Hippocampal formation (tissue), 2 donors: ENCODE measurements at places on chromosomes 16 and 17.

GRCh38 chr17:38584350-38584925, 21.3 kb downstream of the SRCIN1 start:
- DNase-seq: no peak

GRCh38 chr17:56786989-56787482, 46.7 kb downstream of the C17orf67 start:
- DNase-seq: no peak

DNA sequence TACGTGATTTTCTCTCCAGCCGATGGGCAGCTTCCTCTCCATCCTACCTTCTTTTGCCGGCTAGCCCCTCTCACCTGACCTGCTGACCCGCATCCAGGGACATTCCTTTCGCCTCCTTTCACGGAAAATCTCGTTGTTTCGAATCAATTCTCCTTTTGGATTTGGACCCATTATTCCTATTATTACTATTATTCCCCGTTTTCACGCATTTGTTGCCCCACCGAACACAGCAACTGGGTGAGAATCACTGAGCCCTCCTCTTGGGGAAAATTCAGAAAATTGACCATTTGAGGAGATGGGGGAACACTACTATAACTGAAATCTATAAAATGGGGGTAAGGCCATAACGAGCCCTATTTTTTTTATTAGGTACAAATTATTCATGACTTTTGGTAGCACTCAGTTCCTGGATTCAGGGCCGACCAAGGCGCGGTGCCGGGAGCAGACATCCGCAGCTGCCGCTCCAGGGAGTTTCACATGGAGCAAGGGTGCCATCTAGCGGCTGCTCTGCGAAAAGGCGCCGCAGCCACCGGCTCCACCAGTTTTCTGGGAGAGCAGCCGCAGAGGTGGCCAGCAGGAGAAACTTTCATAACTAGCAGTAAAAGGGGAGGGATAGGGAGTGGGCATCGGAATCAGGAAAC, 3.3 kb upstream of the HOXB8 start:
- DNase-seq: peak; percentile 51

- DNase-seq: no peak
Measured at GRCh38 chr16:3868967-3869366, 11.5 kb downstream of the CREBBP start.

GRCh38 chr17:81912441-81913309, 1.5 kb upstream of the PCYT2 start:
- no peak for DNase-seq

DNA sequence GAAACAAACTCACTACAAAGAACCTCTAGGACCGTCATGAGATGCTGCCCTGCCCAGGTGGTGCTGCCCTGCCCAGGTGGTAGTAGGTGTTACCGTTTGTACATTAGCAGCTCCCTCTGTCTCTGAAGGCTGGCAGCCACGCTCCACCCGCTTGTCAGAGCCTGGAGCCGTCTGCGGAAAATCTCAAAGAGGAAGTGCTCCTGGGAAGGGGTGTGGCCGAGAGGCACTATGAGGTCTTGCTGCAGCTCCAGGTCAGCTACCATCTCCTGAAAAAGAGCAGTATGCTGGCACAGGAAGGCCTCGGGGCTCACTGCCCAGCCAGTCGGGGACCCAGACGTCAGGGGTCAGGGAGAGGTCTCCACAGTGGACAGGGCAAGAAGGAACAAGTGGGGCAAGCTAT, 28.3 kb downstream of the ZNF276 start:
- no peak for DNase-seq

DNA sequence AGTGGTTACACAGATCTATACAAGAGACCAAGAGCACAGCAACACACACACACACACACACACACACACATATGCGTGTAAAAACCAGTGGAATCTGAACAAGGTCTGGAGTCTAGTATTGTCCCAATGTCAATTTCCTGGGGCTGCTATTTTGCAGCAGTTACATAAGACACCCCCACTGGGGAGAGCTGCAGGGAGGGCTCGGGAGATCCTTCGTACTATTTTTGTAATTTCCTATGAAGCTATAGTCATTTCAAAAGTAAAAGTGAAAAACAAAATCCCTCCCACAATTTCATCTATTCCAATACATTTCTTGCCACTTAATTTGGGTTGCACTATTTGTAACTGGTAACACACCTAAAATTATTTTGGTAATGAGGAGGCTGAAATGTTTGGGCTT, 68.5 kb downstream of the C16orf95 start:
- DNase-seq: no peak

- no peak for DNase-seq
Measured at GRCh38 chr16:47847220-47847970, 308.4 kb downstream of the ABCC12 start.

GRCh38 chr17:72575542-72576233, 454.9 kb downstream of the SOX9 start:
- no peak for DNase-seq
